ENCODE measurements at places on chromosomes 4 and X.

DNA sequence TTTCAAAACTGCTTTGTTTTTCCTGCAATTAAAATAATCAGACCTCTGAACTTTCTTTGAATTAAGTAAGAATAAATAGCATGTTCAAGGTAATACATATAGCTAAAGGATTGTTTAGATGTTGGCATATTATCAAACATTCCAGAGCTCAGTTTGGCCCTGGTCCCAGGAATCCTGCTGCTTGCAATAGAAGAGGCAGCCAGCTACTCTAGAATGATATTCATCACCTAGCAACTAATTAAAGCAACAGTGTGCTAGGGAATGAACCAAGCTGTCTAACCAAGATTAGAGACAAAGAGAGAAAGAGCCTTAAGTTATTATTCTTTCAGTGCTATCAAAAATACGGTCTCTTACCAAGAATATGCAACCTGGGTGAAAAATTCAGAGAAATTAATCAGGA is 460.9 kb downstream of the GABRG1 start:
- peak; percentile 83 for DNase-seq

GRCh38 chrX:100478714-100479306 is 68.7 kb upstream of the PCDH19 start:
- no peak for DNase-seq

GRCh38 chr4:21061902-21062301 is 361.6 kb downstream of the PACRGL start:
- DNase-seq = no peak

DNA sequence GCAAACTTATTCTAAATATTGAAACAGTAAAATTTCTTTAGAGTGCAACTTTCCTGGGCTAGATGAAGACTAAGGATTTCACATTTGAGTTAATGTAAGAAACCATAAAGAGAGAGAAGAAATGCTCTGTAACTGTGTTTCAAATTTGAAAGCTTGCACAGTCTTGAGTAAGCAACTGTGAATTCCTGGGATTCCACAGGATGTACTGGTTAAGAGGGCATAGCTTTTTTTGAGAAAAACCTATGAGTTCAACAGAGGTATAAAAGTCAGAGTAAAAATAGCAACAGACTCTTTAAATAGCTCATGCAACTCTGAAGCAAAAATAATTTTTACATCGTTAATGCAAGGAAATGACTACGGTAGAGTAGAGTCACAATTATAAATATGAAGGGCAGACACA is 25.5 kb downstream of the ZNF330 start:
- DNase-seq = no peak

DNA sequence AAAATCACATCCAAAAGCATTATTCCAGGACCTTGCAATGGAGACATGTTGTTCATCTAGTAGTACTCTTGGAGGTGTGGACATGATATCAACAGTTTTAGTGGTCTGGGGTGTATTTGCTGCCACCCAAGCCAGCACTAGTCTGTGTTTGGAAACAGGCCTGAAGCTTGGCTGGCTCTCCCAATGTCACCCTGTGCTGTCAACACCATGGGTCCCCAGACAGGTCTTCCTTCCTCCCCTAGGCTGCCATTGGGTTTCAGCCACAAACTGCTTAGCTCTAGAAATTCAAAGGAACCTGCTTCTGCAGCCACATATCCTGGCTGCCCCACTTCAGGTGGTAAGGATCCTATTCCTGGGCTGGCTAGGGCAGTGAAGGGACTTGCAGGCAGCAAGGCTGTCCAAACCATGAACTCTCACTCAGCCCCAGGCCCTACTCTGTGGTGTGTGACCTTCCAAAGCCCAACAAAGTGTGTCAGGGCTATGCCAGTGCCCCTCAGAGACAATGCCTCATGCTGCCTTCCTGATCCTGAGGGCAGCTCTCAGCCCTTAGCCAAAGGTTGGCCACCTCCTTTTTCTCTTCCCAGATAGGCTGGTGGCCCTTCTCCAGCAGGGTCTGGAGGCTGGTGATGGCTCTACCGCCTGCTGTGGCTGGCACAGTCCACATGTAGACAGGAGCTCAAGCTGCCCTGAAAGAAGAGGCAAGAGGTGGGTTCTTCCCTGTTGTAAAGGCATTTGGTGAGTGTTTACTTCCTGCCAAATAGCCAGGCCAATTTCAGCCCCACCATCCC is 18.3 kb downstream of the AMER1 start:
- DNase-seq = no peak

DNA sequence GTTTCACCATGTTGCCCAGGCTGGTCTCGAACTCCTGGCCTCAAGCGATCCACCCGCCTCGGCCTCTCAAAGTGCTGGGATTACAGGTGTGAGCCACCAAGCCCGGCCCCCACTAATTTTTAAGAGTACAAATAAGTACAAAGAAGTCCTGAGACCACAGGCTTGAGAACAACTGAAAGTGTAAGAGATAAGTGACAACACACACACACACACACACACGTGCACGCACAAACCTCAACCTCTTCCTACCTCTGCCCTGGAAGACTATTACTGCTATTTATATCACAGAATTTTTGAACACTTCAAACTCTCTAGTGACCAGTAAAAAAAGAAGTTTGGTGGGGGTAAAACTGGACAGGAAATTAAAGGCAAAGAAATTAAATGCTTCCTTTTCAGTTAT is 7.5 kb downstream of the KLHL15 start:
- no peak for DNase-seq

DNA sequence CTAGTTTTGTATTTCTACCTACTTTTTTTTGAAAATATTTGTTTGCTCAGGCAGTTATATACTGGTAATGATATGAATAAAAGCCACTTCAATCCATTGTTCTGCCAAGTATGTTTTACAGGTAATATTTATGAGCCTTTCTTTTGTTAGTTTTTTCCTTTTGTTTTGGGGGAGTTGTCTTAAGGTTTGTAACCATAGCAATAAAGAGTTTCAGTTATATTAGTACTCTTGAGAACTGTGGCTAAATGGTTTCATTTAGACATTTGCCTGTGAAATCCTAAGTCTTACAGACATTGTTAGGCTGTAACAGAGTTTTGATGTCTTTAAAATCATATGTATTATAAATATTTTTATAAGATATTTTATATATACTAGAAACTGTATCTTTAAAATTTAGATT is 150.1 kb downstream of the DIPK2B start:
- no peak for DNase-seq

Measured in SK-N-MC (cell line).